ENCODE measurements at places on chromosomes 5 and 9.

GRCh38 chr5:31733371-31733770 is 94.4 kb downstream of the PDZD2 start:
- DNase-seq: no peak

- DNase-seq: no peak
Observed at GRCh38 chr5:5418006-5418405, 4.5 kb upstream of the ICE1 start.

DNA sequence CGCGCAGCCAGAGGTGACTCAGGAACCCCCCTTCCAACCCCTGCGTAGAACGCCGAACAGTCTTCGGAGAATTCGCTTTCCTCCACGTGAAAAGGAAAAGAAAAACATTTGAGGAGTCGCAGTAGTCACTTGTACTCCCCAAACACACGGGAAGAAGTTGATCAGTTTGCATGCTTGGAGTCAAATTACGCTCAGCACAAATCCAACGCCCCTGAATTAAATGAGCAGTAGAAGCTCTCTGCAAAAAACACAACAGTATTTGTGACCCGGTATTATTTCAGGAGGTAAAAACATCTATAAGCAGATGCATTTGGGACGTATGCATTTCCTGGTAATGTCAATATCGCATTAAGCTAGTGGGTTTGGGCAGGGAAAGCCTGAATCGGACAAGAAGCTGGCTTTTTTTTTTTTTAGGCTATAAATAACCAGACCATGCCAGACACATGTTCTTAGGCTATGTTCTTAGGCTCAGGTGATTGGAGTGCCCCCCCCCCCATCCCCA is 854 bp upstream of the ARL15 start:
- DNase-seq: no peak

DNA sequence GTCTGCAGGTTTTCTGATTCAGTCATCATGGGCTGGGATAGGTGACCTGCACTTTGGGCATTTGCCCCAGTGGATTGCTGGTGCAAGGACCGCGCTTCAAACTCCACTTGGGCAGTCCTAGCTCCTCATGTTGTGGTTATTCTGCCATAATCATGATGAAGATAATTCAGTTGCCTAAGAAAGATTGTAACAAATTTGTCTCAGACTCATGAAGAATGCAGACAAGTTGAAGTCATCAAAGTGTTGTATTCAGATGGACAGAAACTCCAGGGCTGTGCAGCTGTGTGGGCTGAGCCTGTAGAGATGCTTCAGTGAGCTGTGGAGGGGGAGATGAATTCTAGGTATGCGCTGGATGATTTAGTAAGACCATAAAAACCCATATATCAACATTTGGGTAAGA is 38.5 kb downstream of the TARS1 start:
- DNase-seq: no peak

GRCh38 chr5:130992095-130992494 is 173.0 kb downstream of the HINT1 start:
- DNase-seq: no peak

- no peak for DNase-seq
Observed at GRCh38 chr9:107750741-107751566, 261.4 kb upstream of the KLF4 start.

GRCh38 chr9:108182950-108183381 is 672.8 kb downstream of the ACTL7B start:
- no peak for DNase-seq

- no peak for DNase-seq
Observed at GRCh38 chr5:72325566-72326305, 5.6 kb downstream of the PTCD2 start.

DNA sequence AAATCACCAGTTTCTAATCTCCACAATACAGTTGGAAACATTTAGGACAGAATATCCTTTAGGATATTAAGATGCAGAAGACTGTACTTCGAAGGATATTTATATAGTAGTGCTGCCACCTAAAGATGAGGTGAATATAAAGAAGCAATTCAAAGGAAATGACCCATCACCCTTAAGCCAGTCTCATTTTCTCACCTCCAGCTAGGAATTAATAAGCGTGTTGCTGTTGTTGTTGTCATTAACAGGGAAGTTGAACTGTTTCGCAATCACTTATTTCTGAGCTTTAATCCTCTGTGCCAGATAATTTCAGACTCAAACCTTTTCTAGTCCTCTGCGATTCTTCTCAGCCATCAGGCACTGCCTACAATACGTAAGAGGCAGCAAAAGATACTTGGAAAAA is 7.8 kb upstream of the PURA start:
- no peak for DNase-seq

GRCh38 chr5:52867809-52868208 is 80.1 kb downstream of the ITGA1 start:
- no peak for DNase-seq

- DNase-seq: no peak
Observed at GRCh38 chr5:120464627-120465435, 731 bp downstream of the PRR16 start.

- DNase-seq: no peak
Observed at GRCh38 chr5:34043099-34043876, at the start of gene C1QTNF3. C1QTNF3 (minus strand) TSS chr5:34043213; CDS start chr5:34043125, 88 bp downstream.

DNA sequence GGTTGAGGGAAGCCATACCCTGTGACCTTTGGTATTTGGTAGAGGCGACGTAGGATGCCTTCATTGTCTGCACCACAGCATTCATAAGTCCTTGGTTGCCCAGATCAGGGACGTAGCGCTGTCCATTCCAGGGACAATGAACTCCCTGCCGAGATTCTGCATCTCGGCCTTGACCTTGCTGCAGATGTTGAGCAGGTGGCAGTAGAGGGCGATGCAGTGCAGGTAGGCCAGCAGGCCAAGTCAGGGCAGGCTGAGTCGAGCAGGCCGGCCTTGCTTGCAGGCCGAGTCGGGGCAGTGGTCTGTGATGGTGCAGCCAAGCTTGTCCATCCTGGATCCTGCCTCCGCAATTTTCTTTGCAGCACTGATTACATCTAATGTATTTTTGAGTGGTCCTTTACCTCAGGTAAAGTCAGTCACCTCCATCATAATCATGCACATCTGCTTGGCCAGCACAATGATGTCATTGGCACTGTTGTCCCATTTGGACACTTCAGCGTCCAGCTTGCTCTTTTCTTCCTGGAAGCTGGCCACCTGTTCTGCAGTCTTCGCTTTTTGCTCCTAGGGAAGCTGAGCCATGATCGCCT is 93.4 kb upstream of the CCDC112 start:
- no peak for DNase-seq

DNA sequence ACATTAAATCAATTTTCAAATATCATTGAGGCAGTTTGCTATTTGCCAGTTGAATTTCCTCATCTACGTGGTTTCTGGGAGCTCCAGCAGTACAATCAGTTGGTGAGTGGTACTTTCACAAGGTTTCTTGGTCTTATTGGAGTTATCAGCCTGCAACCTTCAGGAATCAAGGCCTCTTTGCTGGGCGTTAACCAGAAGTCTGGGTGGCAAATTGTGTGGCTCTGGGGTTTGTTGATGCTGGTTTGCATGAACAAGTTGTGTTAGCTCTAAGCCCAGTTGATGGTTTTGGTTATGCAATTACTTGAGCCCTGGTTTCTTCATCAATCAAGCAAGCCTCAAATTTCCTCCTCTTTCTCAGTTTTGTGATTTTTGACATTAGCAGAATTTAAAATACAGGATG is 152.9 kb upstream of the ANKRD55 start:
- DNase-seq: no peak

- peak; percentile 11 for DNase-seq
Observed at GRCh38 chr9:109411069-109411761, 86.9 kb downstream of the PTPN3 start.

DNA sequence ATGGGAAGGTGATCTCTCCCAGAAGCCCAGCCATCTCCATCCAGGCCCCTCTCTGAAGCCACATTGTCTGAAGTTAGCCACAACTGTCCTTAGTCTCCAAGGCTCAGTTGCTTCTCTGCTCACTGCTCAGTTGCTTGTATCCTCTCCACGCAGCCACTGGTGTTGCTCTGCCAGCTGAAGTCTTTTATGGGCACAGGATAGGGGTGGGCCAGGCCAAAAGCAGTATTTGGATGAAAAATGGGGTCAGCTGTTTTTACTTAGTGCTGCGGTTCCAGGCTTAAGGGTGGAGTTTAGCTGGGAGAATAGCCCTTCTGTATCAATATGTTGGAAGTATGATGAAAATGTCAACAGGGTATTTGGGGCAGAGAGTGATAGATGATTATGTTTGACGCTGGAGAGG is 168.8 kb upstream of the PPP1R2B start:
- no peak for DNase-seq

DNA sequence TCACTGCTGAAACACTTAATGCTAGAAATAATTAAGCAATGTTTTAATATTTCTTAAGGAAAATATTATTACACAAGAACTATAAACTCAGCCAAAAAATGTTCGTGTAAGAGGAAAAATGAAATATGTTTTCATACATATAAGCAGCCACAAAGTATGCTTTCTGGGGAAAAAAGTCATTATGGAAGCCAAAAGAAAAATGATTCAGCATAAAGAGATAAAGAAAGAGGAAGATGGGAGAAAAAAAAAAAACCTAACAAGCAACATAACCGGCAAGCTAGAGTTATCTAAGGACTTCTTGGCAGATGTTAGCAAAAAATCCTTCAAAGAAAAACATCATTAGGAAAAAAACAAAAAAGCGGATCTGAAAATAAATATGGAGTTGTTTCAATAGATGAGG is 179.1 kb downstream of the MUSK start:
- no peak for DNase-seq

DNA sequence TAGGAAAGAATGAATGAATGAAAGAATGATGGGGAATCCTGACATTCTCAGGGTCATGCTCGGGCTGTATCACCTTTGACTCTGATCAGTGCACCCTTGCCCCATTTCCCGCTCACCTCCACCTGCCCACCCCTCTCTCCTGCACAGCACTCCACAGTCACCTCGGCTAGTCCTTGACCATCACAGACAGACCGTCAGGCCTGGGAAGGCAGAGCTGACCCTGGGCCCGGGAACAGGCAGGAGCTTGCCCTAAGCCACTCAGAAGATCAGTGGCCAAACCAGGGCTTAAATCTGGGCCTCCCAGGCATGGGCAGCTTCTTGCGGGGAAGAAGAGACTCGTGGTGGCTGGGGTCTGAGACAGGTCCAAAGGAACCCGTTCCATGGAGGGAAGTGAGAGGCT is 3.6 kb downstream of the ST6GALNAC6 start:
- DNase-seq: no peak

DNA sequence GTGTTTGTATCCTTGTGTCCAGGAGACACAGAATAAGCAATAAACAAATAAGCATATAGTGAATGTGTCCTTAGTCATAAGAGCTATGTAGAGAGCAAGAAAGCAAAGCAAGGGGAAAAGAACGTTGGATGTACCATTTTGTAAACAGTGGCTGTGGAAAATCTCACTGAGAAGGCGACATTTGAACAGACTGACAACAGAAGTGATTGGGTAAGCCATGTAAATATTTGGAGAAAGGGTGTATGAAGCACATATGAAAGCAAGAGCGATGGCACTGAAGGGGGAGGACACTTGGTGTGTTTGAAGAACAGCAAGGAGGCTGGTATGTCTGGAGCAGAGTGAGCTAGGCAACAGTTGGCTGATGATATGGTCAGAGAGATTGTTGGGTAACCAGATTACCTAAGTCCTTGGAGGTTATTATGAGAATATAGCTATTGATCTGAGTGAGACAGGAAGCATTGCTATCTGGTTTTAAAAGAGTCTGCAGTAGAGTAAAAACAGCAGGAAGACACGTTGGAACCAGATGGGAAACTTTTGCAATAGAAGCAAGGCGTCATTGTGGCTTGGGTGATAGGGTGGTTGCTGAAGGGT is 115.5 kb upstream of the IL7R start:
- no peak for DNase-seq

DNA sequence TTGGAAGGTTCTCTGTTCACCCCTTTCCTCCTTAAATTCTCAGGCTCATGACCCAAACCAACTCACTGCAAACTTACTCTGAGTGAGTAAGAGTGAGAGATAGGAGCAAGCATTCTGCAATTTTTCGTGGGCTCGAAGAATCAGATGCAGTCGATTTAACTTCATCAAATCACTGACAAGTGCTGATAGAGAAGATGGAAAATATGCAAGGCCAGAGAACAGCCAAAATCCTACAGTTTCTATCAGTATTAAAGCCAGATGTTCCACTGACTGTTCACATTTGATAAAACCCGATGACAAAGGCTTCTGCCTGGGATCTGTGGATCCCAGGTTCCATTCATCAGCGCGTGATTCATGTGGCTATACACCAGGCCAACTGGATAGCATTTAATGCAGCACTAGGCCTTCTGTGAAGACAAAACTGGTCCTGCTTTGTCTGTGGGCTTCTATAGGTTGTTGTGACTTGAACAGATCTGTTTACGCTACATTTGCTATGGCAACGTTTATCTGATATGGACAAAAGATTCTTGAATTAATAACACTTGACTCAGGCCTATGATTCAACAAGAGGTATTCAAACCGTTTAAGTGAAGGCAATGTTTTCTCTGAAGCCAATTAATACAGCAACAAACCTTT is 251.2 kb downstream of the NFIB start:
- DNase-seq: no peak

DNA sequence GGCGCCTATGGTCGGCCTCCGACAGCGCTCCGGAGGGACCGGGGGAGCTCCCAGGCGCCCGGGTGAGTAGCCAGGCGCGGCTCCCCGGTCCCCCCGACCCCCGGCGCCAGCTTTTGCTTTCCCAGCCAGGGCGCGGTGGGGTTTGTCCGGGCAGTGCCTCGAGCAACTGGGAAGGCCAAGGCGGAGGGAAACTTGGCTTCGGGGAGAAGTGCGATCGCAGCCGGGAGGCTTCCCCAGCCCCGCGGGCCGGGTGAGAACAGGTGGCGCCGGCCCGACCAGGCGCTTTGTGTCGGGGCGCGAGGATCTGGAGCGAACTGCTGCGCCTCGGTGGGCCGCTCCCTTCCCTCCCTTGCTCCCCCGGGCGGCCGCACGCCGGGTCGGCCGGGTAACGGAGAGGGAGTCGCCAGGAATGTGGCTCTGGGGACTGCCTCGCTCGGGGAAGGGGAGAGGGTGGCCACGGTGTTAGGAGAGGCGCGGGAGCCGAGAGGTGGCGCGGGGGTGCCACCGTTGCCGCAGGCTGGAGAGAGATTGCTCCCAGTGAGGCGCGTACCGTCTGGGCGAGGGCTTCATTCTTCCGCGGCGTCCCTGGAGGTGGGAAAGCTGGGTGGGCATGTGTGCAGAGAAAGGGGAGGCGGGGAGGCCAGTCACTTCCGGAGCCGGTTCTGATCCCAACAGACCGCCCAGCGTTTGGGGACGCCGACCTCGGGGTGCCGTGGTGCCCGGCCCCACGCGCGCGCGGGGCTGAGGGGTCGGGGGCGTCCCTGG is 561 bp downstream of the DAPK1 start:
- no peak for DNase-seq

Measured in stimulated activated CD8-positive, alpha-beta memory T cell treated with anti-CD3 and anti-CD28 coated beads, Interleukin-7, amount 100 ng/mL, for 48 hours (primary cell).